ENCODE measurements at places on chromosomes 1 and 21. TPM values are rescaled to one million over a fixed set of nuclear protein-coding genes. Genes with fewer than 3 reads are reported as not detected.
A peak's percentile ranks its signal among the peaks of the same experiment; 100 is the strongest.

DNA sequence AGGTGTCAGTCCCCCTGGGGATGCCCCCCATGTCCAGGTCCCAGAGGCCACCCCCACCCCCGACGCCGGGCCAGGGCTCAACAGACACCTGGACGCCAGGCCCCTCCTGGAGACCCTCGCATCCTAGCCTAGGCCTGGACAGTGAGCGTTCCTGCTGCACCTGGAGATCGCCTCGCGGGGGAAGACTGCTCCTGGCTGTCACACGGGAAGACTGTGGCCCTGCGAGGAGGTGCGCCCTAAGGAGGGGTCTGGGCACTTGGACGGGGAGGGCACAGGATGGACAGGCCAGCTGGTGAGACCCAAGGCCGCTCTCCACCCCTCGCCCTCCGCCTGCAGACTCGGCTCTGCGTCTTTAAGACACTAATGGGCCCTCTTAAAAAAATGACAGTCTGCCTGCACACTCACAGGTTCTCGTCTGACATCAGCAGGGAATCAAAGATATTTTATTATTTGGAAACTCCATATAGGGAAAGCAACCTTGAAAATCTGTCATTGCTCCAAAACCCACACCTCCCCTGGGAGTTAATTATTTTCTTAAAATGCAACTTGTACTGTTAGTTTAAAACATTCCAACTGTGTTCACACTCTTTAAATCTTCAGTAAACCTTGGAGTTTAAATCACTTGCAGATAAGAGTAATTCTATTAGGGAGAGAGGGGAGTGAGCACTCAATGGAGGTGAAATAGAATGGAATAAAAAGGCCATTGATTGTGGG is 45.6 kb upstream of the ACTRT2 start:
- no peaks in the 10 kb centered on the region for H3K36me3 ChIP-seq
- no peak overlapping the region for H3K27ac ChIP-seq
- H3K27me3 ChIP-seq: peaks cover 8% of the 10 kb centered on the region
- no peaks in the 10 kb centered on the region for H3K4me1 ChIP-seq
- DNase-seq: no peak
- H3K4me3 ChIP-seq: no peak overlapping the region

The APCS gene
- total RNA-seq: not detected

- H3K4me1 ChIP-seq: peaks cover 8% of the 10 kb centered on the region
- no peak overlapping the region for H3K4me3 ChIP-seq
- no peaks in the 10 kb centered on the region for H3K27me3 ChIP-seq
- H3K27ac ChIP-seq: no peak overlapping the region
- H3K36me3 ChIP-seq: peaks cover 29% of the 10 kb centered on the region
These were observed 3.6 kb upstream of the MAN1A2 start for GRCh38 chr1:117363571-117364048.

The TAL1 gene
- not detected for total RNA-seq

DNA sequence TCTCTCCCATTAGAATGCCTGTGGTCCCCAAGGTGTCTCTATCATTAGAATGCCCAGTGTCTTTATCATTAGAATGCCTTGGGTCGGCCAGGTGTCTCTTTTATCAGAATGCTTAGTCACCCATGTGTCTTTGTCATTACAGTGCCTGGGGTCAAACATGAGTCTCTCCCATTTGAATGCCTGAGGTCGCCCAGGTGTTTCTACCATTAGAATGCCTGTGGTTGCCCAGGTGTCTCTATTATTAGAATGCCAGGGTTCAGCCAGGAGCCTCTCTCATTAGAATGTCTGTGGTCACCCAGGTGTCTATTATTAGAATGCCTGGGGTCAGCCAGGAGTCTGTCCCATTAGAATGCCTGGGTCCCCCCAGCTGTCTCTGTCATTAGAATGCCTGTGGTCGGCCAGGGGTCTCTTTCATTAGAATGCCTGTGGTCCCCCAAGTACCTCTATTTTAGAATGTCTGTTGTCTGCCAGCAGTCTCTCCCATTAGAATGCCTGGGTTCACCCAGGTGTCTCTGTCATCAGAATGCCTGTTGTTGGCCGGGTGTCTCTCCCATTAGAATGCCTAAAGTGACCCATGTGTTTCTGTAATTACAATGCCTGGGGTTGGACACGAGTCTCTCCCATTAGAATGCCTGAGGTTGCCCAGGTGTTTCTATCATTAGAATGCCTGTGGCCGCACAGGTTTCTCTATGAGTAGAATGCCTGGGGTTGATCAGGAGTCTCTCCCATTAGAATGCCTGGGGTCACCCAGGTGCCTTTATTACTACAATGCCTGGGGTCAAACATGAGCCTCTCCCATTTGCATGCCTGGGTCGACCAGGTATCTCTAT is 57.1 kb downstream of the RNF187 start:
- H3K4me3 ChIP-seq: no peak overlapping the region
- H3K36me3 ChIP-seq: no peaks in the 10 kb centered on the region
- no peak overlapping the region for H3K27ac ChIP-seq
- H3K4me1 ChIP-seq: no peaks in the 10 kb centered on the region

GRCh38 chr1:183070923-183071618 is 47.9 kb downstream of the LAMC1 start:
- DNase-seq: peak; percentile 24
- H3K27ac ChIP-seq: peak overlapping the region; percentile 90
- no peaks in the 10 kb centered on the region for H3K27me3 ChIP-seq
- H3K36me3 ChIP-seq: peaks cover 21% of the 10 kb centered on the region
- H3K4me3 ChIP-seq: peak overlapping the region; percentile 56

GRCh38 chr1:153717330-153717729 is 10.5 kb upstream of the INTS3 start:
- no peak overlapping the region for H3K27ac ChIP-seq
- no peaks in the 10 kb centered on the region for H3K27me3 ChIP-seq
- H3K4me3 ChIP-seq: no peak overlapping the region
- no peak for DNase-seq
- no peaks in the 10 kb centered on the region for H3K36me3 ChIP-seq

- peak overlapping the region; percentile 48 for H3K27ac ChIP-seq
- H3K4me1 ChIP-seq: peaks cover 68% of the 10 kb centered on the region
- no peaks in the 10 kb centered on the region for H3K27me3 ChIP-seq
- no peak for DNase-seq
- no peak overlapping the region for H3K4me3 ChIP-seq
These were observed 65.4 kb downstream of the JAK1 start for GRCh38 chr1:64900916-64901315.

The F13B gene
- not detected for total RNA-seq

The FOXO6 gene
- total RNA-seq: 1.0 TPM

- no peaks in the 10 kb centered on the region for H3K4me1 ChIP-seq
- H3K36me3 ChIP-seq: peaks cover 12% of the 10 kb centered on the region
- H3K27me3 ChIP-seq: no peaks in the 10 kb centered on the region
- H3K27ac ChIP-seq: no peak overlapping the region
- no peak for DNase-seq
These were observed 39.0 kb downstream of the ST7L start for GRCh38 chr1:112579801-112580510.

DNA sequence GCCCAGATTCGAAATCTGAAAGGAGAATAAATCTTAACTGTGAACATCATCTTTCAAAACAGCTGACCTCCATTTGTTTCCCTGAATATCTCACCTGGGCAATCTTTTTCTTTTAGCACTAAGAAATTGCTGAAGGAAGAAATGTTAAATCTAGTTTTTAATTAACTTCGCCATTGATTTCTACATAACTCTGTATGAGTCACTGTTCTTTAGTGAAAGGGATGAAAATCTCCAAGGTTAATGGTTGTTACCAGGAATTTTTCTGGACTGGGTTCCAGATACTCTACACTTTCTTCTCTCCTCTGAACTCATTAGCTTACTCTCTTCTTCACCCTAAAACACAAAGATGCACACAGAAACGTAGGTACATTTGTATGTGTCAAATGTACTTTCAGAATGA is 235.7 kb downstream of the BACH1 start:
- H3K36me3 ChIP-seq: no peaks in the 10 kb centered on the region
- peak overlapping the region; percentile 55 for H3K27ac ChIP-seq
- no peak for DNase-seq
- H3K4me1 ChIP-seq: peaks cover 37% of the 10 kb centered on the region

The GABPB2 gene
- total RNA-seq: 13.6 TPM

The BECN2 gene
- not detected for total RNA-seq

- H3K27me3 ChIP-seq: no peaks in the 10 kb centered on the region
- no peaks in the 10 kb centered on the region for H3K4me1 ChIP-seq
- H3K36me3 ChIP-seq: no peaks in the 10 kb centered on the region
- DNase-seq: peak; percentile 7
These were observed 49.8 kb downstream of the KCNT2 start for GRCh38 chr1:196558411-196558810.

DNA sequence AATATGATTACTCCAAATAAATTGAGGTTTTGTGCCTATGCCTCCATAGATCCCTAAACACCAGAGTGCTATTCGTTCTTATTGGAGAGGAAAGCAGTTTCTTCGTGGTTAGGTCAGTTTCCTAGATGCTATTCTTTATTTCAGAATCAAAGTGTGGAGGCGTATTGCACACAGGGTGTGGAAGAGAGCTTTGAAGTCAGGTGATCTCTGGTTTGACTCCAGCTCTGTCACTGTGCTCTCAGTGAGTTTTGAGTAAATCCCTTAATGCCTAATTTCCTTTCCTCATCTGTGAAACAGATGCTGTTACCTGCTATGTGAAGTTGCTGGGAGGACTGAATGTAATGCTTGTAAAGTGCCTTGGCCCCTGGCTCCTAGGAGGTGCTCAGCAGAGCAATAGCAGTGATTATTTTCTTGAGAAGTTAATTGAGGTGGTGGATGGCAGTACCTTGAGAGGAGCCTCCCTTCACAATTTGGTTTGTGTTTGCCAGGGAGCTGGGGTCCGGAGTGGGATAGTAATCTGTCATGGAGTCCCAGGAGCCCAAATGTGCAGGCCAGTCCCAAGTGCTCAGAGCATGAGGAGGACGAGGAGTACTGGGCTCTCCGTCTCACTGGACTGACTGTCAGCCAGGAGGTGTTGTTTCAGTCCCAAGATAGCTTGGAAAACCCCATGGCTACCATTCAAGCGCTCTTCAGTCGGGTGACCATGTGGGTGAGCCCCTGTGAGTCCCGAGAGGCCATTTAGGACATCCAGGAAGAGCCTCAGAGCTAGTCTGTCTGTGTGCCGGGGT is 14.9 kb downstream of the NTPCR start:
- no peak for DNase-seq
- no peaks in the 10 kb centered on the region for H3K4me1 ChIP-seq
- H3K36me3 ChIP-seq: no peaks in the 10 kb centered on the region
- no peak overlapping the region for H3K4me3 ChIP-seq
- H3K27ac ChIP-seq: no peak overlapping the region

The SLFNL1 gene
- 0.52 TPM for total RNA-seq

The GPR37L1 gene
- total RNA-seq: 0.12 TPM

GRCh38 chr21:35963920-35964451 is 96.3 kb downstream of the SETD4 start:
- no peaks in the 10 kb centered on the region for H3K4me1 ChIP-seq
- no peaks in the 10 kb centered on the region for H3K27me3 ChIP-seq
- no peaks in the 10 kb centered on the region for H3K36me3 ChIP-seq
- no peak overlapping the region for H3K4me3 ChIP-seq

- no peak overlapping the region for H3K4me3 ChIP-seq
- no peaks in the 10 kb centered on the region for H3K4me1 ChIP-seq
- H3K36me3 ChIP-seq: no peaks in the 10 kb centered on the region
- no peaks in the 10 kb centered on the region for H3K27me3 ChIP-seq
- no peak overlapping the region for H3K27ac ChIP-seq
These were observed 202.5 kb upstream of the LYPLAL1 start for GRCh38 chr1:218971156-218971555.

- no peak overlapping the region for H3K27ac ChIP-seq
- DNase-seq: no peak
- no peaks in the 10 kb centered on the region for H3K27me3 ChIP-seq
- H3K4me3 ChIP-seq: no peak overlapping the region
These were observed 30.5 kb downstream of the ZCCHC17 start for GRCh38 chr1:31327381-31327780.

The COL24A1 gene
- total RNA-seq: not detected

The OR2L5 gene
- total RNA-seq: not detected

GRCh38 chr1:7644961-7645750 is 125.9 kb upstream of the VAMP3 start:
- H3K4me3 ChIP-seq: no peak overlapping the region
- H3K27me3 ChIP-seq: peaks cover 31% of the 10 kb centered on the region
- peak; percentile 53 for DNase-seq
- peaks cover 6% of the 10 kb centered on the region for H3K36me3 ChIP-seq

GRCh38 chr1:183370399-183371058 is 47.7 kb downstream of the NMNAT2 start:
- H3K4me1 ChIP-seq: peaks cover 56% of the 10 kb centered on the region
- peak overlapping the region; percentile 72 for H3K27ac ChIP-seq
- peak overlapping the region; percentile 45 for H3K4me3 ChIP-seq

DNA sequence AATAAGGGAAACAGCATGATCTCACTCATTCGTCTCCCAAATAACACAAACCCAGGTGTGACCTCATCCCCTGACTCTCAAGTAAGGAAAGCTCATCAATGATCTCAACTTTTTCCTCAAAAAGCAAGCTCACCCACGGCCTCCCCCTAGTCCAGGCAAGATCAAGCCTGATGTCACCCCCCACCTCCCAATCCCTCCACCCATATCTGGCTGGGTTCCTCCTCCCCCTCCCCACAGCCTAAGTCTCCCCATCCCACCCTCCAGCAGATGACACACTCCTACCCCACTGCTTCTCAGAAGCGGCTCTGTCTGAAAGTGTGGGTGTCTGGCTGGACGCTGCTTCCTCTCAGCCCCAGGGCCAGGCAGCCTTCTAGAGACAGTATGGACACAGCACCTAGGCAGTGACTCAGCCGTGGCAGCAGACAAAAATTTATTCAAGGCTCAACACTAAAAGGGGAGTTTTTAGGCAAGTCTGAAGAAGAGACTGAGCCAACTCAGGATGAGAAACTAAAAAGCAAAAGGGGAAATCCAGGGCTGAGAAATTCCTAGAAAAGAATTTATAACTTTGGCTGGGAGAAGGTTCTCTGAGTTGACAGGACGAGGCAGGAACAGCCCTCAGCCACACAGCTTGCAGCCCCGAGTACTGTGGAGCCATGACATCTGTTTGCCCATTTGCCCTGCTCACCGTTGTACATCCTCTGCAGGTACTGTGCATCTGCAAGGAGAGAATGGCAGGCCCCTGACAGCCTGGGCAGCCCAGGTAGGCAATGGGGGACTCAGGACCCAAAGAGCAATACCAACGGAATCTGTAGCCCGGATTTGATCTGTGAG is 81.6 kb upstream of the LRRC8D start:
- no peaks in the 10 kb centered on the region for H3K4me1 ChIP-seq
- peaks cover 34% of the 10 kb centered on the region for H3K27me3 ChIP-seq
- H3K4me3 ChIP-seq: no peak overlapping the region

DNA sequence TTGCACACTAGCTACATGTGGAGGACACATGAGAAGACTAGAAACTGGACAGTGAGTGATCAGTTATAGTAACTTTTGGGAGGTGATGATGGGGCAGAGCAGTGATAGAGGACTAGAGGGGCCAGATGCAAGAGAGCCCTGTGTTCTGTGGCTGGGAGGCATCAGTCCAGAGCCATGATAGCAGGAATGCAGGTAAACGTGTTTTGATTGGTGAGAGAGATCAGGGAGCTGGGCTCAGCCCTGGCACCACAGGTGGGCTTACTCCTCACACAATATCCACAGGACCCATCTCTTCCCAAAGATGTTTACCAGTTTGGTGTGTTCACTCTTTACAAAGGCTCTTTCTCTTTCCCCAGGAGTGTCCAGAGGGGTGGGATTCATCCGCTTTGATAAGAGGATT is 86.5 kb downstream of the ELAVL4 start:
- no peaks in the 10 kb centered on the region for H3K36me3 ChIP-seq
- H3K4me3 ChIP-seq: no peak overlapping the region
- H3K27ac ChIP-seq: no peak overlapping the region
- no peaks in the 10 kb centered on the region for H3K4me1 ChIP-seq

- H3K27me3 ChIP-seq: peaks cover 80% of the 10 kb centered on the region
- H3K36me3 ChIP-seq: peaks cover 25% of the 10 kb centered on the region
- DNase-seq: peak; percentile 40
- H3K4me1 ChIP-seq: peaks cover 8% of the 10 kb centered on the region
- H3K27ac ChIP-seq: no peak overlapping the region
These were observed 2.1 kb downstream of the SIPA1L2 start for GRCh38 chr1:232627645-232628334.

The OR2G2 gene
- total RNA-seq: not detected
